ENCODE measurements at places on chromosomes 11 and 22.

DNA sequence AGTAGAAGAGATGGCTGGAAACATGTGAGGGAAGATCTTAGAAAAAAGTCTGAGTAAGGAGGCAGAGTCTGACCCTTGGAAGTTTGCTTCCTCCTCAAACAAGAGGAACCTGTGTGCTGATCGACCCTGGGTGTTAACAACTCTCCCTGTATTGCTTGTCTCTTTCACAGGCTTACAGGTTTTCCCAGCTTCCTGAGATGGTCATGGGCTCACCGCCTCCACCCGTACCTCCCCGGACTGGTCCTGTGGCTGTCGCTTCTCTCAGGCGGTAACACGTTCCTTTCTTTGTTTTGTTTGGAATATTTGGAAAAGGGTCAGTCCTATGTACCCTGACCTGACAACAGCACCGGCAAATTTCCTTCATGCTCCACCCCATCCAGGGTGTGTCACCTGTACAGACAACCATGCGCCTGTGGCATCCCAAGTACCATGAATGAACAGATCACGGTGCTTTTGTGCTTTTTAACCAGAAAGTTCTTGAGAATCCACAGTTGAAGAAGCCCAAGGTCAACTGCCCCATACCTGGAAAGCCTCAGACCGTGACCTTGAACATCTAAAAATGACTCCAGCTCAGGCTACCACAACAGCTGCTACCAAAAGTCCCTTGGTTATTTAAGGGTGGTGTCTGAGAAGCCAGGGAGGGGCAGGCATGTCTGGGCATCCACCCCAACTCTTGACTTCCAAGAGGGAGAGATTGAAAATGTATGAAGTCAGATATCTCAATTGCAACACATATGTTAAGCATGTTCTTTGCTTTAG lies 44.6 kb downstream of the C11orf91 start:
- no peak for DNase-seq

GRCh38 chr11:44286268-44286880 lies 23.6 kb downstream of the ALX4 start:
- peak; percentile 53 for DNase-seq

- no peak for DNase-seq
Observed at GRCh38 chr11:12693094-12693478, 18.9 kb downstream of the TEAD1 start.

DNA sequence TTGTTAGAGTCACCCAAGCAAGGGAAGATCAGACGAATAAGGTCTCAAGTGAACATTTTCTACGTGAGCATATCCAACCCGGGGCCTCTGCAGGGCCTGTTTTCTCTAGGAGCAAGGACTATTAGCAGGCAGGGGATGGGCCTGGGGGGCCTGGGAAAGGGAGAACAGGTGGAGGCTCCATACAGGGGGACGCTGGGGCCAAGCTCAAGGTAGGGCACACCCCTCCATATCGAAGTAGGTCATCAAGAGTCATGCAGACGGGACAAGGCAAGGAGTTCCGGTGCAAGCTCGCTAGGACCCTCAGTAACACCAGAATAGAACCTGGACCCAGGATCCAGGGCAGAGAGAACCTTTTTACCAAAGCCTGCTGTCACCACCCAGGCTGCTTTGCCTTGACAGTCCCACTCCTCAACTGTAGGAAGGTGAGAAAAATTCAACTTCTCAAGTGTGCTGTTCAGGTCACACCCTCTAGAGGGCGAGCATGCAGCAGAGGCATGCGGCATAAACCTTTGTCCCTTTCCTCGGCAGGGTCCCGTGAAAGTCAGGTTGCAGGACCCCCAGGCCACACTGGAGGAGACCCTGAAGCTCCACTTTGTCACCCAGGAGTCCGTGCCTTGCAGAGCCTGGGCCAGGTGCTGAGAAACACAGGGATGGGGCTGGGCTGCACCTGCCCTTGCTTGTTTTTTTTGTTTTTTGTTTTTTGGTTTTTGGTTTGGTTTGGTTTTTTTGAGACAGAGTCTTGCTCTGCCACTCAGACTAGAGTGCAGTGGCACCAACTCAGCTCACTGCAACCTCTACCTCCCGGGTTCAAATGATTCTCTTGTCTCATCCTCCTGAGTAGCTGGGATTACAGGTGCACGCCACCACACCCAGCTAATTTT lies 8.6 kb upstream of the APOBEC3B start:
- peak; percentile 34 for DNase-seq

DNA sequence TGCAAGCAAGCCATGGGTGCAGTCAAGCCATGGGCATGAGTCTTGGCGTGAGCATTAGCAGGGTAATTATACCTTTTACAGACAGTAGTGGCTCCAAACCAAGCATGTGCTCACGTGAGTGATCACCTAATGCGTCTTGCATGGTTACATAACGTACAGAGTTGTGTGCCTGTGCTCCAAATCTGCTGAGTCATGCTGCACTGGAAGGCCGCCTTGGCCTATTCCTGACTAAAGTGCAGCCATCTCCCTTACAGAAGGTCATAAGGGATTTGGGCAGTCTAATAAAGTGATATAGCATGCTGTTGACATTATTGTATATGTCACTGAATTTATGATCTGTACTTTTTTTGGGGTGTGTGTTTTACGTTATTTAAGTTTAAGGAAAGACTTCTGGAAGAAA lies 102.4 kb downstream of the ARHGAP42 start:
- DNase-seq = no peak
